ENCODE measurements at places on chromosomes 4 and X.

DNA sequence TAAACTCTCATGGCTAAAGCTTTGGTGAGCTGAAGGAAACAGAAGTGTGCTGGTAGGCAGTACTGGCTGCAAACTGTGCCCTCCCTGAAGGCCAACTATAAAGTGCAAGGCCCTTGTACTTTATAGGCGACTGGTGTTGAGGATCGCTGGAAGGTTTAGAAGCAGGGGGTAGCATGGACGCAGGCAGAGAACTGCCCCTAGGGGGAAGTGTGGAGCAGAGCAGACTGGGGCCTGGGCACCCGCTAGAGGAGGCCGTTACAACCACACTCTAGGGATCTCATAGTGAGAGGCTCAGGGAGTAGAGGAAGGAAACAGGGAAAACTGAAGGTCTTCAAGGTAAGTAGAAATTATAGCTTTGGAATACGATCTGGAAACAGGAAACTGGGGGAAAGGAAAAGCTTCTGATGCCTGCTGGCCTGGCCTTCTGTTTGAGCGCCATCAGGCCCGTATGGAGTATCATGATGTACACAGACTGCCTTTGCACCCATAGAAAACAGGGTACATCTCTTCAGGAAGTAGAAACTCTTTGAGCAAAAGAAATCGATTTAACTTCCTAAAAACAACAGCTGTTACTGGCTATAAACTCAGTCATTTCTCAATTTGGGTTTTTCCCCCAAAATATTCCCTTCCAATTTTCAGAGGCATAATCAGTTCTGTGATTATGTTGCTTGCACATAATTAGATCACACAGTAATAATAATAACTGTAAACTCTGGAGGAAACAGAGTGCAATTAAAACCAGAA, 23.9 kb upstream of the TMSB4X start:
- peak; percentile 79 for DNase-seq

DNA sequence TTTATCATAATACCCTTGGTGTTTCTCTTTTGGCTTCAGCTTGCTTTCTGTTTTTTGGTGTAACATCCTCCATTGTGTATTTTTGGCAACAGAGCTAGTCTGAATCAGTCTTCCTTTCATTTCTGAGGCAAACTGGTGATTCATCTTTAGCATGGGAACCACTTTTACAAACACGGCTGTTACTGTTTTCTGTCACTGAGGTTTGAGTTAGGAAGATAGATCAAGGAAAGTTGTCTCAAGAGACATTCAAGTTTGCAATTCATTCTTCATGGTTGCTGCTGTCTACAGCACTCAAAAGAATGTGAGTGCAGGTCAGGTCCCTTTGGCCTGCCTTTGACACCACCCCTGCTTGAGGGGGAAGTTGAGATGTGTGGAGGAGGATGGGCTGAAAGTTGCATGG, 36.3 kb downstream of the IL21 start:
- peak; percentile 39 for DNase-seq

GRCh38 chrX:41332005-41332404, 2.0 kb upstream of the DDX3X start:
- DNase-seq: no peak

DNA sequence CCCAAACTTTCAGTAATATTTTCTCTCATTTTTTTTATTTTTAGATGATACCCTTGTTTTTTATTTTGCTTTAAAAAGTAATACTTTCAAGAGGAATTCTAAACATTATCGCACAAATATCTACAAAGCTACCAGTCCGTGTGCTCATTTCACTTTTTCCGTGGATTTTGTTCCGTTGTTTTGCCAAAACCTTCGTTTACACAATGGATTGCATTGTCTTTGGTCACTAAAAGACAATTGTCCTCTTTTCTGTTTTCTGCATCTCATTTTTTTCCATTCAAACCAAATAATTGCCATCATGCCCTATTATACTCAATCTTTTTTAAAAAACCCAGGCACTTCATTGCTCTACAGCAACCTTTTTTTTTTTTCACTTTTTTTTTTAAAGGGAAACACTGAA, 214.9 kb downstream of the CXXC4 start:
- no peak for DNase-seq

GRCh38 chr4:3121110-3121509, 46.6 kb downstream of the HTT start:
- no peak for DNase-seq

DNA sequence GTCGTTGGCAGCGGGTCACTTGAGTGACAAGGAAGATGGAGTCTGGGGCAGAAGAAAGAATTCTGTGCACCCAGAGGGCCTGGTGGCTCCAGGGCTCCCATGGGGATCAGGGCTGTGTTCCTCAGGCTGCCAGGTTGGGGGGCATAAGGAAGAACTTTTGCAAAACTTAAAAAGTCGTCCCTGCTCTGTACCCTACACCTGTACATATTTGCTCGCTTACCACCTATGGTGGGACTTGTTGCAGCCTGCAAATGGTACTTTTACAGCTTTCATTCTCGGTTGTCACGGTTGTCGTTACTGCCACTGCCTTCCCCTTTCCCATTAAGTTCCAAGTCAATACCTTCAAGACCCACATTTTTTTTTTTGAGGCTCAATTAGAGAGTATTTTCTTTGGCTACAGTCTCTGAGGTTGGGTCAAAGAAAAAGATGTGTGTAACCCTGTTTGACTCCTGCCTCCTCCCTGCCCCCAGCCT, 9.1 kb downstream of the ARX start:
- DNase-seq: no peak

- DNase-seq: no peak
Observed at GRCh38 chr4:185221491-185221890, 12.1 kb downstream of the SNX25 start.
